Osteocyte (in vitro differentiated cells): ENCODE measurements at places on chromosomes 7 and 10. TPM values are rescaled to one million over a fixed set of nuclear protein-coding genes. Genes with fewer than 3 reads are reported as not detected.

- no peak overlapping the region for H3K4me3 ChIP-seq
- H3K4me1 ChIP-seq: peaks cover 51% of the 10 kb centered on the region
- no peak for DNase-seq
- peaks cover 2% of the 10 kb centered on the region for H3K36me3 ChIP-seq
These were observed 88.2 kb downstream of the CD36 start for GRCh38 chr7:80726666-80727065.

DNA sequence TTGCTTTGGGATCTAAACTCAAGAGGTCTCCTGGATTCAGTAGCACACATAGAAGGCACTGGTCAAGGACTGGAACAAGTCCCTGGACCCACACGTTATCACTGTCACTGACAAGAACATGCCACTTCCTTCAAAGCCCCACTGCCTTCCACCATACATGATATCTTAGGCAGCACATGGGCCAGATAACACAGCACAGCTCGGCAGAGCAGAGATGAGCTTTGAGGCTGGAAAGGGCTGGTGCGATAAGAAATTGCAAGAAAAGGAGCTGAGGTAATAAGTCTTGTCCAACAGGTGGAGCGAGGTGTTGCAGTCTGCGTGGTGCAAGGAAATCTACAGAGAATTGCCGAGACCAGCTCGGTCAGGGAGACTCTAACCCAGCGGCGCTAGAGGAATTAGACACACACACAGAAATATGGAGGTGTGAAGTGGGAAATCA is 139.8 kb upstream of the CDK13 start:
- peaks cover 21% of the 10 kb centered on the region for H3K27me3 ChIP-seq
- H3K4me1 ChIP-seq: peaks cover 17% of the 10 kb centered on the region
- no peak overlapping the region for H3K27ac ChIP-seq
- no peak for DNase-seq
- no peak overlapping the region for H3K4me3 ChIP-seq

INTS15 gene
- total RNA-seq: 36.5 and 40.3 TPM in 2 replicates

DNA sequence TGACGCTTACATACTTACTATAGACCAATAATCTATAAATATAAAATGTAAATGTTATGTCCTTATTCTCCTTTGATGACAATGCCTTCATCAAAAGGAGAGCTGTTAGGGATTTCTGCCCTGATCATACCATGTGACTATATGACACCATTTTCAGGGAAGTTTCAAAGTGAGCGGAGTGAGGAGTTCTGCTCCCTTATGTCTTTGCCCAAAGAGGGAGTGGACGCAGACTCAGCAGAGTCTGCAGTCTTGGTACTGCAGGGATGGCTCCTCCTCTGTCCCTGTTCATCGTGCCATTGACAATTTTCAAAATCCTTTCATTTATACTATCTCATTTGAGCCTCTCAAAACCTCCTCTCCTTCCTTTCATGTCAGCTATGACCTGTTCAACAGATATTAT is 27.9 kb downstream of the HYAL4 start:
- H3K27me3 ChIP-seq: peaks cover 13% of the 10 kb centered on the region
- H3K4me1 ChIP-seq: no peaks in the 10 kb centered on the region

DNA sequence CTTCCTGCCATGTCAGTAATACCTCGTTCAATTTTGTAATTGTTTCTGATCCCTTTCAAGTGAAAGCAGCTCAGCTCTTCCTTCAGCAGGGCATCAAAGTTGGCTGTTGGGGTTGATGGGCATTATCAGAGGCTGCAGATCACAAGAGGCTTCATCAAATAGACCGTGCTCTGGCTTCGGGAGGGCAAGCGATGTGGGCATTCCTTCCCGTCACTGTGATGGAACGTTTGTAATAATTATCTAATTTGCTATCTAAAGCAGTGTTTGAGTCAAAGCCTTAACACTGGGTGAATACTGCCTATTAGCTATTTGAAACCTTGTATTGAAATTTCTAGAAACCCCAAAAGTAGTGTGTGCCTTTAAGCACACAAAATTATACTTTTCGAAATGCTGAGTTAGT is 170.1 kb downstream of the OTUD1 start:
- H3K4me3 ChIP-seq: no peak overlapping the region
- no peaks in the 10 kb centered on the region for H3K4me1 ChIP-seq
- DNase-seq: no peak

GRCh38 chr10:123584419-123584775 is 81.8 kb upstream of the GPR26 start:
- DNase-seq: no peak
- no peaks in the 10 kb centered on the region for H3K36me3 ChIP-seq
- H3K27me3 ChIP-seq: peaks cover 17% of the 10 kb centered on the region
- H3K4me1 ChIP-seq: no peaks in the 10 kb centered on the region
- no peak overlapping the region for H3K4me3 ChIP-seq
- no peak overlapping the region for H3K27ac ChIP-seq

DNA sequence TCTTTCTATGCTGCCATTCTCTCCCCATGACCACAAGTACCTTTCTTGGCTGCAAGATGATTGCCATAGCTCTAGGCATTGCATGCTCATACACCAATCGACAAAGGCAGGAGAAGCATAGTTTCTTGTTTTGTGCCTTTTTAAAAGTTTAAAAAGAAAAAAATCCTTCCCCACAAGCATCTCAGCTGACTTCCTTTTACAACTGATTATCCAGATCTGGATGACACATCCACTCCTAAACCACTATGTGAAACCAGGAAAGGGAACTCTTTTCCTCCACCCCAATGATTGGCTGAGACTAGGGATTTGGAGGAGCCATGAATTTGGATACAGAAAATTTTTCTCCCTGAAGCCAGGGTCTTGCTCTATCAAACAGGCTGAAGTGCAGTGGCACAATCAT is 14.5 kb upstream of the LRRC4 start:
- peaks cover 4% of the 10 kb centered on the region for H3K36me3 ChIP-seq
- H3K4me3 ChIP-seq: no peak overlapping the region
- peaks cover 13% of the 10 kb centered on the region for H3K4me1 ChIP-seq
- H3K27me3 ChIP-seq: no peaks in the 10 kb centered on the region

ADRB1 gene
- 0.68 and 0.97 TPM in 2 replicates for total RNA-seq

DNA sequence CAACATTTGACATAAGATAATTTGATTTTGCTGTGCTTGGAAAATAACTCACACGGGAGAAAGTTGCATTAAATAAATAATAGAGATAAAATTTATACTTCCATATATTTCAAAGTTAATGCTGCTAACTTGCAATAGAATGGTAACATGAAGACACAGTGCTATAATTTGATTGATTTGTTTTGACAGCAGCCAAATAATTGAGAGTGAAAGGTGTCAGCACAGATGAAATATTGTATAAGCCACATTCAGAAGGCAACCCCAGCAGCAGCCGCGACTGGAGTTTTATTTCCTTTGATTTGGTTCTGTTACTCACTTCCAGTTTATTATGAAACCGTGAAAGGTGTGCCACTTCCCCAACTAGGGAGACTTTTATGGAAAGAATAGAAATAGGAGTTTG is 242.2 kb downstream of the POU6F2 start:
- peaks cover 1% of the 10 kb centered on the region for H3K4me1 ChIP-seq
- H3K36me3 ChIP-seq: no peaks in the 10 kb centered on the region
- no peak overlapping the region for H3K4me3 ChIP-seq
- H3K27ac ChIP-seq: no peak overlapping the region
- no peak for DNase-seq
- H3K27me3 ChIP-seq: peaks cover 4% of the 10 kb centered on the region

GIMAP1 gene
- total RNA-seq: not detected in 2 replicates

- no peak for DNase-seq
- H3K4me3 ChIP-seq: no peak overlapping the region
- H3K36me3 ChIP-seq: peaks cover 1% of the 10 kb centered on the region
- H3K27ac ChIP-seq: no peak overlapping the region
- no peaks in the 10 kb centered on the region for H3K4me1 ChIP-seq
These were observed 31.1 kb upstream of the C1GALT1 start for GRCh38 chr7:7151285-7151684.

NUTM2D gene
- 6.8 and 6.9 TPM in 2 replicates for total RNA-seq

RGR gene
- not detected in 2 replicates for total RNA-seq
